NCI-H1436 (cell line): ENCODE measurements at places on chromosomes 13 and 19.

GRCh38 chr13:94346261-94347019 is 133.0 kb downstream of the DCT start:
- no peak for DNase-seq

DNA sequence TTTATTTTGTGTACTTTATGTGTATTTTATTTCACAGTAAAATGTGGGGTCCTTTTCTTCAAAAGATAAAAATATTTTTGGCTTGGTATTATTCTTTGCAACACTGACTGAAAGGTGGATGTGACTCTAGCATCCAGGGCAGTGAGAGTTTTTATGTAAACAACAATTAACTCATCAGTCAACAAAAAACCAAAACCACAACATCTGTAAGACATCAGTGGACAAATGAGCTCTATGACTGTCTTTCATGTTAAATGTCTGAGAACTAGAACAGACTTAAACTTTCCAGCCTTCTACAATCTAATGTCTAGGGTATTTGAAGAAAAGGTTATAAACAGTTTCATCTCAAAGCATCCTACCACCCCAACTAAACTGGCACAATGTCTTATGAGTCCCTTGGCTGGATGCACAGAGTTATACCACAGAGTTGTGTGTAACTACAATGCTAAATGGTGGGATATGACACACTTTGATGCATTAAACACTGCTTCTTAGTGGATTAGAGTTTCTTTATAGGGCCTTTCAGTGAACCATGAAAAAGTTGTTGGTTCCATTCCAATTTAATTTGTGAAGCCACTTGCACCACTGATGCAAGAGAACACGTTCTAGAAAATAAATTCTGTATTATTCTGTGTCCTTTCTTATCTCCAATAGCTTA is 544.2 kb upstream of the KLF12 start:
- no peak for DNase-seq

GRCh38 chr13:80952158-80952557 is 611.2 kb upstream of the SPRY2 start:
- no peak for DNase-seq

- DNase-seq, result no peak
Measured at GRCh38 chr13:21077076-21077787, 15.8 kb upstream of the LATS2 start.

DNA sequence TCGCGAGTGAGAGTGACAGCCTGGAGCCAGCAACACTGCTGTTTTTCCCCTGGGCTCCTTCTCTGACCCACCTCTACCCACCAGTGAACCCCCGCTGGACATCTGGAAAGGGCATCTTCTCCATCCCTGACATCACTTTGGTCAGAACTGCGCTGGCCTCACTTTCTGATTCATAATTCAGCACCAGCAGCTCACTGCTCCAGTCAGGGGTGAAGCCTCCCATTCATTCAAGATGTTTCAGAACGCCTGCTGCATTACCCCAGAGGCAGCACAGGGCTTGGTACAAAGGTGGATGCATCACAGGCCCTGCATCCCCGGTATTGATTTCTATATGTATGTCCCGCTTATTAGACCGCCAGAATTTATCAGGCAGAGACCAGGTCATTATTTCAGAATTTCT is 182.8 kb upstream of the TSHZ3 start:
- DNase-seq, result no peak

- no peak for DNase-seq
Measured at GRCh38 chr19:4556597-4557127, 2.8 kb downstream of the SEMA6B start.

GRCh38 chr13:40656358-40656757 is 10.1 kb downstream of the FOXO1 start:
- no peak for DNase-seq

- DNase-seq, result no peak
Measured at GRCh38 chr19:10189616-10190015, 5.1 kb downstream of the DNMT1 start.

DNA sequence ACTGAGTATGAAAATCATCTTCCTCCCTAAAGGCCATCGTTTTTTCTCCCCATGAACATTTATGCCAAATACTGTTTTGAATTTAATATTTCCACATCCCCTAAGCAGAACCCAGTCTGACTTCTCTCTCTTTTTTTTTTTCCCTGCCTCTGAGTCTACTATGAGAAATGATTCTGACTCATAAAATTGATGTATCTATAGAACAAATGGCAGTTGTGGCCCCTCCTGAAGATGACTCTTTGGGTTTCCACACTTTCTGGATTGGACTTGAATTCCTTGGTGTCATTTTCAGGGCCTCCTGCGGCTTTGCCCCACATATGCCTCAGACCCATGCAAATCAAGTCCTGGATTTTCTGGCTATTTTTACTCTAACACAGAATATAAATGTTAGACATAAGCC is 22.7 kb upstream of the NAXD start:
- DNase-seq, result no peak

DNA sequence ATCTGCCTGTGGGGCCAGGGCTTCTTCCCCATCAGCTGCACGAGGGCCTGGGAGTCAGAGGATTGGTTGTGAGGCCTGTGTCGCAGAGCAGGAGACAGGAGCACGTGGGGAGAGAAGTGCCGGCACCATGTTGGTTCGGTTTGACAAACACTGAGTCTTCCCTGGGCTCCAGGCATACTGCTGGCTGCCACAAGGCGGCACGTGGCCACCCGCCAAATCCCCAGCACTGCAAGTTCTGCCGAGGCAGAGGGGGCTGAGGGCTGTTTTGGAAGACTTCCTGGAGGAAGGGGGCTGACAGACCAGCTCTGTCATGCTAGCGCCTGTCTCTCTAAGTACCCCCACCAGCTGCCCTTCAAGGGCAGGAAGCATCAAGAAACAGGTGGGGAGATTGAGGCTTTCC is 9.5 kb downstream of the SHANK1 start:
- no peak for DNase-seq

GRCh38 chr13:60332682-60333081 is 64.3 kb upstream of the TDRD3 start:
- DNase-seq, result no peak

- no peak for DNase-seq
Measured at GRCh38 chr13:28476919-28477708, 17.8 kb downstream of the FLT1 start.

DNA sequence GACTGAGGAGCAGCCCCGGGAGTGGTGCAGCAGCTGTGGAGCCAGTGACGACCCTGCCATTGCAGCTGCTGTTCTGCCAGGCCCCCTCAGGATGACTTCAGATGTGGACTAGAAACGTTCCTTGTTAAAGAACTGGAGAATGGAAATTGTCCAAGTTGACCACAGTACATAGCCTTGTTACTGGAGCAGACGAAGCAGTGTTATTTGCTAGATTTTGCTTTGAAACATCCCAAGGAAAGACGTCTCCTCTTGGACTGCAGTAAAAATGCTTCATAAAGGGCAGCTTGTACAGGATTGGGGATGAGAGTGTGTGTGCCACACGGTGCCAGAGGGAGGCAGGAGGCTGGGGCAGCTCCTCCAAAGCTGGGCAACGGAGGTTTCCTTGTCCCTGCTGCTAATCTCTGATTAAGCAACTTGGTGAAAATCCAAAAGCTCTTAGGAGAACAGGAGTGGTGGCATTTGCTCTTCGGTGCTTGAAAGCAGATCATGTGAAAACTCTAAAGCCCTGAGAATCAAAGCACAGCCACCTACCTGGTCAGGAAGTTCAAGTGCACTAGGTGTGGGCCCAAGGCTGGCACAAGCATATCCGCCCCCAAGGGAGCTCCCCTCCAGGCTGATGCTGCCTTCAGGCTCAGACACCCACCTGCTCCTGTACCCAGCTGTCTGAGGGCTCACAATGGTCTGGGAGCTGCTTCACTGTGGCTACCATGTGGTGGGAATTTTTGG is 34.5 kb downstream of the SHISA2 start:
- no peak for DNase-seq

GRCh38 chr19:16400911-16401591 is 70.7 kb downstream of the EPS15L1 start:
- no peak for DNase-seq

GRCh38 chr13:34779171-34779570 is 162.9 kb upstream of the NBEA start:
- no peak for DNase-seq

- no peak for DNase-seq
Measured at GRCh38 chr13:50334944-50335343, 319.7 kb downstream of the KCNRG start.

- no peak for DNase-seq
Measured at GRCh38 chr19:28586474-28586873, 626.5 kb downstream of the UQCRFS1 start.

DNA sequence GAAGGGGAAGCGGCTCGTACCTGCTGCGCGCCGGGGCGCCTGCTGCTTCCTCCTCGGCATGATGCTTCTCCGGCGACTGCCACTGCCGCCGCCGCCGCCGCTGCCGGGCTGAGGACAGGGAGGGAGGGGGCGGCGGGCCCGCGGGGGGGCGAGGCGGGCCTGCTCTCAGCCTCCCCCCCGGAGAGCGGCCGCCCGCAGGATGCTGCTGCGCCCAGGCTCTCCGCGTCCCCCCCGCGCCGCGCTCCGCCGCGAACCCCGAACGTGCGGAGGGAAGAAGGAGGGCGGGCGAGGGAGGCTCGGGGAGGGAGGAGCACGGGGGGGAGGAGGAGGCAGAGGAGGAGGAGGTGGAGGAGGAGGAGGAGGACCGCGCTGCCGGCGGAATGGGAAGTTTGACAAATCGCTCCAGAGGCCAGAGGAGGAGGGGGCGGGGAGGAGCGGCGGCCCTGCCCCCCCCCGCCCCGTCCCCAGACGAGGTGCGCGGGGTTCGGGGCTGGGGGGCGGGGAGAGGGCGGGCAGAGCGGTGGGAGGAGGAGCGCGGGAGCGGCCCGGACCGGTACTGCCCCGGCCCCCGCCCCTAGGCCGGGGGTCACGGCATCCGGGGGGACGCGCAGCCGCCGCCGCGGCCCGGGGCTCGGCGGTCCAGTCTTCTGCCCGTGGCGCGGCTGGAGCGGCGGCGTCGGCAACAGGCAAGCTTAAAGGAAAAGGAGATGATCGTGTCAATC is at the start of gene TSHZ3:
TSS of gene TSHZ3 (minus strand) at position 277 of the 722 bp plus-strand sequence. CDS start at position 60, 217 bp downstream.
- DNase-seq, result no peak
